ENCODE measurements at places on chromosomes 5 and 9.

DNA sequence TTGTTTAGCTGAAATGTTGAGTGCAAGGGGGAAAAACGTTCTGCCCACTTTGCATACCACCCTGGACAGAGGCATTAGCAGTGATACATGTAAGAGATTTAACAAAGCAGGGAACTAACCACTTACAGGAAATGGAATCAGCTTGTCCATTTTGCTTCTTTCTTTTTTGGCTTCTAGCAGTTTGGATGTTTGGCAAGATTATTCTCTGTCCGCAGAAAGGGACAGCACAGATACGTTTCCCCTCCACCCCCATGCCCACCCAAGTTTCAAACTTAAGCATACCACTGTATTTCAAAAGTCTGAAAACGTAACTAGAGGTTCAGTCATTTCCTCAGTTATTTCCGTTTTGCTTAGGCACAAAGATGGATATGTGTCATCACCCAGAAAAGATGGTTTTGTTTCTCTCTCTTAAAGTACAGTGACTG is 118.4 kb downstream of the GDNF start:
- DNase-seq, result no peak

- no peak for DNase-seq
These were observed 24.9 kb downstream of the CNOT6 start for GRCh38 chr5:180519098-180519497.

- no peak for DNase-seq
These were observed 99.4 kb upstream of the PTPN3 start for GRCh38 chr9:109597496-109597895.

DNA sequence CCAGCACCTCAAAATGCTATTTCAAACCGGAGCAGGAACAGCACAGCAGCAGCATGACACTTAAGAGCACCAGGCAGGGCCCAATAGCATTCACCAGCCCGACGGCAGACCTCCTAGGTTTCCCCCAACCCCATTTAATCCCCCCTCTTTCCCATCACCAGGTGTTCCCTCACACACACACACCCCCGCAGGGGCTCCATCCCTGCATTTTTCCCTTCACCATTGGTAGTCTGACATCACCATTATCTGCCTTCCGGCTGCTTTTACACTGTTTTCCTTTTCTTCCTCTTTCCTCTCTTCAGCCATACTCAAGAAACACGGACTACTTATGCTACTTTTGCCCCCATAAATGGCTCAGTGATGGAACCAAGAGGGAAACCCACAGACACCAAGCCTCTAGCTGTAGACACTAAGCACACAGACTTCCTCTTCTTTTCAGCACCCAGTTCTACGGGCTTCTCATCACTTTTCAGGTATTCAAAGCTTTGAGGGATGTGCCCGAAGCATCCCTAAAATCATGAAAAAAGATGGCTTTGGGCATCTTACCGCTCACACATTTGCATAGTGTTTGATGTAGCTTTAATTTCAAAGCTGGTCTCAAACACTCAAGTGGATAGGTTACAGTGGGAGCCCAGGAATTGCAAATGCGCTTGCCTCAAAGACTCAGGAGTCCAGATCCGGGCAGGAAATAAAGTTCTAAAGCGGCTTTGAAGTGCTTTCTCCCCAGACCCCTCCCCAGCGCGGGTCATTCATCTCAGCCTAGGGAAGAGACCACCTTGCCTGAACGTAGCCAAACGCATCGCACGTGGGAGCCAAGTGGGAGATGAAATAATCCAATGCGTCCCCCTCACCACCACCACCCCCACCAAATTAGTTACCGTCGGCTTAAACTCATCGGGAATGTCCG is 141.5 kb downstream of the TSSK1B start:
- no peak for DNase-seq

DNA sequence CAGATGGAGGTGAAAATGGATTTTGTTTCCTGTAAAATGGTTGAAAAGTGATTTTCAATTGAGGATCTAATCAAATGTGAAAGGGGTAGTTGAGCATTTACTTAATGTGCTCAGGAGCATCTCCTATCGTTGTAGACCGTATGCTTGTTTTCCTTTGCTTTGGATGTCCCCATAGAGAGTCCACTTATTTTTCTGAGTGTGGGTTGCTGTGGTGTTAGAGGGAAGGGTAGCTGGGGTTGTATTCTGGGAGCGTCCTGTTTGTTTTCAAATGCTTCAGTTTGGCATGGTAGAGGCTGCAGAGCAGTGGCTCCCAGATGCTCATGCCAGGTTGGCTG is 154.1 kb downstream of the MAT2B start:
- DNase-seq, result no peak

DNA sequence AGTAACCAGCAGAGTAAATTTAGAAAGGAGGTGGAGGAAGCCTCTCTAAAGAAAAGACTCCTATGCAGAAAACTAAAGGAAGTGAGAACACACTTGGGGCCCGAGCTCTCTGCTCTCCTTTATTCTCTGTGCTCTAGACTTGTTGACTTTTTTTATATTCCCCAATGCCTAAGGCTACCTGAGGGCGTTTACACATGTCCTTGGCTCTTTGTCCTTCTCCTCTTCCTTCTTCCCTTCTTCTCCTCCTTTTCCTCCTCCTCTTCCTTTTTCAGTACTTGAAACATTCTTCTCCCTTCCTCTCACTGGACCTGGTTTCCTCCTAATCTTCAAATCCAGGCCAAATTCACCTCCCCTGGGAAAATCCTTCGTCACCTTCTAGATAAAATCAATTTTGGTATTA is 256.4 kb upstream of the TRPC7 start:
- no peak for DNase-seq

GRCh38 chr5:175638305-175638704 is 19.6 kb upstream of the HRH2 start:
- no peak for DNase-seq

DNA sequence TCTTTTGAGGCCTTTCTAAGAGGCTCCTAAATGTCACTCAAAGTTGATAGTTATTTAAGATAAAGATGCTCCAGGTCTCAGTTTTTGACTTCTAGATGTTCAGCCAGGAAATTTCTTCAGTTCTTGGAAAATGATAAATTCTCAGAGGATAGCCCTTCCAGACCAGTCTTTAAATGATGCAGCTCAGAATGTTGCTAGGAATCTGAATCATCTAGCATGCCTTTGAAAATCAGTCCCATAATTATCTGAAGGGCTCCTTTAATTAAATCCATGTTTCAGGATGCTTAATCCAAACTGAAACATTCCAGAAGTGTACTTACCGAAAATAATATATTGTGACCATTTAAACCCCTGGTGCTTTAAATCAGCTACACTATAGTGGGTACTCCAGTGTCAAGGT is 107.5 kb upstream of the FBN2 start:
- DNase-seq, result no peak

GRCh38 chr9:137544176-137544760 is 5.9 kb downstream of the PNPLA7 start:
- DNase-seq, result no peak

DNA sequence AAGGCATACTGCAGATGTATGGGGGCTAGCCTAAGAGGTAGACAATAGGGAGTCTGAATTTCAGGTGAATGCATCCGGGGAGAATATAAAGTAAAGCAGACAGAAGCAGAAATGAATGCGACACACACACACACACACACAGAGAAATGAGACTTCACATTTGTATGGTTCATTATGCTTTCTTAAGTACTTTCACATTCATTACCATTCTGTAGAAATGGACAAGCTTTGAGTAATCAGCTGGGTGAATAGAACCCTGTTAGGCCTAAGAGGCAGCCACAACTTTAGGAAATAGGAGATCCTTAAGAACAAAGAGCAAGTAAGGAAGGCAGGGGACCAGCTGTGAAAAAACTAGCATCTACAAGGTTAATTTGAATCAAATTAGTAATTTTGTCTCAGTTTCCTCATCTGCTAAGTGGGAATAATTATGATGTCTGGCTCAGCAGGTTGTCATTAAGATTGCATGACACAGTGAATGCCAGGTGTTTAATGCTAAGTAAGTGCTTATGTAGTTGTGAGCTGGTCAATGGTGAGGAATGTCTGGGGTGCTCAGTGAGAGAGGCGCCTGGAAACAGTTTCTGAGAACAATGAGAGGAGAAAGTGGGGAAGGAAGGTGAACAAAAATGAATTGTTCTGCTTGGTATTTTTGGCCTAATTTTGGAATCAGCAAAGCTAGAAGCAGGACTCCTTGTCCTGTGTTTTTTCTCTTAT is 265.8 kb upstream of the CLINT1 start:
- no peak for DNase-seq

DNA sequence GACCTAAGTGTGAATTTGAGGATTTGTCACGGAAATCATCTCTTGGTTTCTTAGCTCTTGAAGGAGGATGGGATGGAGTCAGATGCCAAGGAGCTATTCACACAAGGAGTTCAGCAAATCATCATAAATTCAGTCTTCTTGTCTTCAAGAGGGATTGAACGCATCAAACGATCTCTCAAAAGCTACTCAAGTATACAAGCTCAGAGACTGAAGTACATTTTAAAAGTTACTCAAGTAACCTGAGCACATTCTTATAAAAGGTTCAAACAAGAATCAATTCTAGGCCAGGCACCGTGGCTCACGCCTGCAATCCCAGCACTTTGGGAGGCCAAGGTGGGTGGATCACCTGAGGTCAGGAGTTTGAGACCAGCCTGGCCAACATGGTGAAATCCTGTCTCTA is 21.1 kb upstream of the GOLPH3 start:
- no peak for DNase-seq

Measured in CD4-positive, alpha-beta T cell treated with Interleukin-6 at 100 ng/mL for 8 hours (primary cell).